Bladder microvascular endothelial cell (primary cell): ENCODE measurements at places on chromosomes 13 and 19. TPM values are rescaled to one million over a fixed set of nuclear protein-coding genes. Genes with fewer than 3 reads are reported as not detected.

The DOCK6 gene
- total RNA-seq: 73.3 and 155 TPM in 2 replicates

The ATP4A gene
- not detected in 2 replicates for total RNA-seq

The ETV2 gene
- 0.13 and 0.49 TPM in 2 replicates for total RNA-seq

The PRODH2 gene
- not detected in 2 replicates for total RNA-seq

The USHBP1 gene
- 27.4 and 34.0 TPM in 2 replicates for total RNA-seq

The SMIM44 gene
- total RNA-seq: not detected in 2 replicates

The OR7A17 gene
- total RNA-seq: 0.16 TPM in 1 of 2 replicates, not detected in the other

The WDR88 gene
- total RNA-seq: not detected in 2 replicates
